NCI-H526 (cell line): ENCODE measurements at places on chromosomes 7 and 10.
A peak's percentile ranks its signal among the peaks of the same experiment; 100 is the strongest.

GRCh38 chr7:69776611-69777010 is 178.3 kb downstream of the AUTS2 start:
- no peak for DNase-seq

- no peak for DNase-seq
Observed at GRCh38 chr10:132538790-132539421, 1.3 kb downstream of the INPP5A start.

DNA sequence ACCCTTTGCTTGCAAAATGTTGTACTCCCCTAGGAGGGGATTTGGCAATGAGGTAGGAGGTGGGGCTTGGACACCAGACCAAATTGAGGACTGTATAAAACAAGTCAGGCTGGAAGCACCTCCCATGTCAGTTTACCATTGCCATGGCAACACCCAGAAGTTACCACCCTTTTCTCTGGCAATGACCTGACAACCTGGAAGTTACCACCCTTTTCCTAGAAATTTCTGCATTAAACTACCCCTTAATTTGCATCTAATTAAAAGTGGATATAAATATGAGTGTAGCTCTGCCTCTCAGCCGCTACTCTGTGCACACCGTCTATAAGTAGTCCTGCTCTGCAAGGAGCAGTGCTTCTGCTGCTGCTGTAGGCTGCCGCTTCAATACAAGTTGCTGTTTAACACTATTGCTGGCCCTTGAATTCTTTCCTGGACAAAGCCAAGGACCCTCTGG is 7.8 kb upstream of the BLNK start:
- no peak for DNase-seq

DNA sequence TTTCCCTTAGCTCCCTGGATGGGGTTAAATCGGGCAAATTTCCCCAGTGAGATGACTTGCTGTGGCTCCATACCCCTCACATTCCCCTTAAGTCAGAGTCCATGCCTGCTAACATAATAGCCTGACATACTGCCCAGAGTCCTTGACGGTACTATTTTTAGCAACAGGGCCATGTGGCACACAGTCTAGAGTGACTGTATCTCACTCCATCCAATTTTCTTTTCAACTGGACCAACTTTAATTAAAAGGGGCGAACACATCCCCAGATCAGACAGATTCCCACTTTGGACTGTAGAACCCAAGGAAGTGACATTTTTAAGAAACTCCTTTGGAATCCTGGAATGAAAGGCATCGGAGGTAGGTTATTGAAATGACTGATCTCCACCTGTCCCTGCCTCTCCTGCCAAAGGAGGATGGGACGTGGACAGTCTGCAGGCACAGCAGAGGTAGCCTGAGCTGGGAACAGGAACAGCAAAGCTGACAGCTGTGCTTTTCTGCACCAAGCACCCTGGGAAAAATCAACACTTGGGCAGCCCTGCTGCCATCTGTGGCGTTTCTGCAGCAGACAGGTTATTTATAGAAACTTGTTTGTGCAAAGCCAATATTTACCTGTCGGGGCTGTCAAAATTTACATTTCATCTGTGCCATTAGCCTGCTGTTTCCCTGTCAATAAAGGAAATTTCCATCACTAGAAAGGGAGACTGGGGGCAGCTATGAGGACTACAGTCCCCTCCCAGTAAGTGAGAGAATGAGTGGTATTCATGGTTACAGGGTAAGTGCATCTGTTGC is 221.5 kb upstream of the AOAH start:
- DNase-seq, result peak; percentile 92

DNA sequence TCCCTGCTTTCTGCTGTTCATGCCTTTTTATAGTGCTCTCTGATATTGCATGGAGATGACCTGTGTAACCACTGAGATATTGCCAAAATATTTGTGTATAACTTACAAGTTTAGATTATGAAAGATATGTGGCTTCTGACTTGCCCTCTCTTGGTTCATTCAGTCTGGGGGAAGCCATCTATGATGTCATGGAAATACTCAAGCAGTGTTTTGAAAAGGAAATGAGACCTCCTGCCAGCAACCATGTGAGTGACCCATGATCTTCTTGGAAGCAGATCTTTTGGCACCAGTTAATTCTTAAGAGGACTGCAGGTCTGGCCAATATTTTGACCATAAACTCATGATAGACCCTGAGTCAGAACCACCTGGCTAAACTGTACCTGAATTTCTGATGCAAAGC is 183.0 kb downstream of the THSD7A start:
- DNase-seq, result no peak

GRCh38 chr10:116836902-116837523 is 12.3 kb upstream of the ENO4 start:
- no peak for DNase-seq

- no peak for DNase-seq
Observed at GRCh38 chr10:69757553-69758309, 44.0 kb upstream of the COL13A1 start.

GRCh38 chr7:95861041-95861440 is 88.7 kb downstream of the DYNC1I1 start:
- no peak for DNase-seq

DNA sequence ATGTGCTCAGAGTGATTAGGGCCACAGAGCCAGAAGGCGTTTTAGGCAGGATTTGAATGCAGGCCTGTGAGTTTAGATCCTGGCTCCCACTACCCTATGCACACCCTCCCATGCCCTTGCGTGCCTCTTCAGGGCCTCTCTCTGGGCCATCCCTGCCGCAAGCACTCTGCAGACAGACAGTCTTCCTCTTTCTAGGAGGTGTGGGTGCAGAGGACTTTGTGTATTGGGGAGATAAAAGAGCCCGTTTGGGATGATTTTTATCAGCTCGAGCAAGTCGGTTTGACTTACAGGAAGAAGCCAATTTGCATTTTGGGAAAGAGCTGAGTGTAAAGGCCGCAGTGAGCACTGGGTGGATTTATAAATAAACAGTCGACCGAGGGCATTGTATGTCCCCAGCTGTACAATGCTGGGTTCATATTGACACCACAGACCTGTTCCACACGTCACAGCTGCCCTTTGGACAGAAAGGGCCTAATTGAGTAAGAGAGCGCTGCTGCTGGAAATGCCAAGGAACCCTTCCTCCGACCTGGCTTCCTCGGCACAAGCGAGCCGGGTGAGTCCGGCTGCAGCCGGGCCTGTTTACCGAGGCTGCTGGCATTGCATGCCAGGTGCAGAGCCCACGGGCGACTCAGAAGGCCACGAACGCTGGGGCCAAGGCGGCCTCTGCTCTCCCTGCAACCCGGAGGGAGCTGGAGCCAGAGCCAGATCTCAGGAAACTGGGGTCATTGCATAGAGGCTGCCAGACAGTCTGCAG is 25.1 kb downstream of the ZMIZ1 start:
- peak; percentile 72 for DNase-seq

DNA sequence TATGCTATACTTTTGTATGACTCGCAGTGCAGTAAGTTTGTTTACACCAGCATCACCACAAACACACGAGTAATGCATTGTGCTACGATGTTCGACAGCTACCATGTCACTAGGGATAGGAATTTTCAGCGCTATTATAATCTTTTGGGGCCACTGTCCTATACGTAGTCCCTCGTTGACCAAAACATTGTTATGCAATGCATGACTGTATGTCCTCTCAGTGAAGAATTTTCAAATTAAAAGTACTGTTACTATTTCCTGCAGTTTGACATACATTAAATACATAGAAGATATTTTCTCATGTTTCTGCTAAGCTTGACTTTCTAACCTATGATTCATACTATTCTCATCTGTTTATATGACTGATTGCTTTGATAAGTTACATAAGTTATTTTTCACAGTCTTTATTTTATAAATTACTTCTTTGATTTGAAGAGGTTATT is 203.6 kb downstream of the VTI1A start:
- DNase-seq, result no peak

- DNase-seq, result no peak
Observed at GRCh38 chr7:51543801-51544553, 227.4 kb upstream of the COBL start.

GRCh38 chr10:74194545-74194944 is 43.5 kb downstream of the ADK start:
- DNase-seq, result no peak
